Colonic mucosa (tissue), 4 donors: ENCODE measurements at places on chromosomes 13 and 19. TPM values are rescaled to one million over a fixed set of nuclear protein-coding genes. Genes with fewer than 3 reads are reported as not detected.

Gene AKAP8
- total RNA-seq: 55.2 TPM

DNA sequence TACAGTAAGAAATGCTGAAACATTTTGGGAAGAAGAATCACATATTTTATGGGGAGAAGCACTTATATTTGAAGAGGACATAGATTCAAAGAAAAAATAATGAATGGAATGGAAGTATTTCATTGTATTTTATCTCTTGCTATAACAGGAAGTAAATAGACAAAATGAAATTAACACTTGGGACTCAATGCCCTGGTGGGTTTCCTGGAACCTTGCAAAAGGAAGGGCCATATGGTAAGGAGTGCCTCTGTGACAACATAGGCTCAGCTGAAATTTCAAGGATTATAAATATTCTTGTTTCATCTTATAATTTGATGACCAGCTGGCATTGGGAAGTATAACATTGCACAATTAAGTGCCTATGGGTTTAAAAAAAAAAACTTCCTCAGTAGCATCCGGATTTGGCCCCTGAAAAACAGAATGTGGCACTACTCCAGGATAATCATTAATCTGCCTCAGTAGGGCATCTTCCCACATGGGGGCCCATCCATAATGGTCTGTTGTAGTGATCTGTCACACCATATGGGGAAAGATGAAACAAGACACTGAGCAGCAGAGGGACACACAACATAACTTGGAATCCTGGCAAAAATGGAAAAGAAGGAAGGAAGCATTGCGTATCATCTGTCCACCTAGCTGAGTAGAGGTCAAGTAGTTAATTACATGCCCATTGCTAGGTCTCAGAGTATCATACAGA, 321.6 kb downstream of the NDFIP2 start:
- no peaks in the 10 kb centered on the region for H3K36me3 ChIP-seq
- no peak overlapping the region for H3K27ac ChIP-seq
- no peaks in the 10 kb centered on the region for H3K27me3 ChIP-seq
- no peaks in the 10 kb centered on the region for H3K4me1 ChIP-seq
- no peak overlapping the region for H3K4me3 ChIP-seq
- no peak for DNase-seq

- peak within 1 kb of the TSS; percentile 64 for H3K4me3 ChIP-seq
- H3K27me3 ChIP-seq: no peaks in the 10 kb centered on the region
- peaks cover 12% of the 10 kb centered on the region for H3K4me1 ChIP-seq
- H3K36me3 ChIP-seq: no peaks in the 10 kb centered on the region
Measured at GRCh38 chr13:42991898-42992763, at the start of gene EPSTI1. Gene EPSTI1, minus strand, starts transcription at chr13:42992241. Its CDS starts 76 bp downstream, at chr13:42992165.

- H3K4me1 ChIP-seq: no peaks in the 10 kb centered on the region
- no peaks in the 10 kb centered on the region for H3K27me3 ChIP-seq
- H3K36me3 ChIP-seq: no peaks in the 10 kb centered on the region
- H3K27ac ChIP-seq: no peak overlapping the region
Measured at GRCh38 chr13:26247608-26248007, 6.3 kb upstream of the CDK8 start.

DNA sequence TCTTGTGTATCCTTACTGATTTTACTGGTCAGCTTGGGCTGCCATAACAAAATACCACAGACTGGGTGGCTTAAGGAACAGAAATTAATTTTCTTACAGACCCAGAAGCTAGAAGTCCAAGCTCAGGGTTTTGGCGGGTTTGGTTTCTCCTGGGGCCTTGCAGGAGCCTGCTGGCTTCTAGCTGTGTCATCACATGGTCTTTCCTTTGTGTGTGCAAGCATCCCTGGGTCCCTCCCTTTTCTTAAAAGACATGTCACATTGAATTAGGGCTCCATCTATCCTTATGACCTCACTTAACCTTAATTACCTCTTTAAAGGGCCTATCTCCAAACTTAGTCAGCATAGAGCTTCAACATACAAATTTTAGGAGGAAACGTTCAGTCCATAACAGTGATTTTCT, 23.4 kb downstream of the UBAC2 start:
- no peaks in the 10 kb centered on the region for H3K27me3 ChIP-seq
- H3K36me3 ChIP-seq: no peaks in the 10 kb centered on the region
- DNase-seq: no peak
- no peak overlapping the region for H3K4me3 ChIP-seq
- no peaks in the 10 kb centered on the region for H3K4me1 ChIP-seq

Gene NLRP5
- total RNA-seq: not detected

DNA sequence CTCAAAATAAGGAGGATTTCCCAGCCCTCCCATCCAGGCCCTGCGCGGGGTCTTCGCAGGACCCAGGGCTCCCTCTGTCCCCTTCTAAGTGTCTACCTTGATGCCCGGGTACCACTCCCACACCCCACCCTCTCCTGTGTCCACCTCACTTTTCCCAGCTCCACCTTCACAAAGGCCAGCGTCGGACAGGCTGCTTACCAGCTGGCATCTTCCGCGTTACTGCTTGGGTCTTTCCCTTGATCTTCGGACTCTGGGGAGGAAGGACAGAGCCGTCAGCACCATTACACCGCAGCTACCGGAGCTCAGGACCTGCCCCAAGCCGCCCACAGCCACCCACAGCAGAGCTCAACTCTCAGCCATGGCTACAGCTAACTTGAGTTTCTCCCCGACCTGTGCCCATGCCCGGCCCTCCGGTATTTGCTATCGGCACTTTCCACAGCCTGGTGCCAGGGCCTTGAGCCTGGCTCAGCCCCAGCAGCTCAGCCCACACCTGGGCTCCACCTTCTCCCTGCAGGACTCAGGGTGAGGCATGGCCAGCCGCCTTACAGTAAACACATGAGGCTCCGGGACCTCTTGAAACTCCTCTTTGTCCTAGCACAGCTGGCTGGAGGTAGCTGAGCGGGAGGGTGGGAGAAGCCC, 3.8 kb downstream of the C13orf46 start:
- H3K27ac ChIP-seq: peak overlapping the region; percentile 63
- H3K36me3 ChIP-seq: no peaks in the 10 kb centered on the region
- H3K4me3 ChIP-seq: peak overlapping the region; percentile 5
- no peaks in the 10 kb centered on the region for H3K27me3 ChIP-seq
- peak; percentile 70 for DNase-seq

DNA sequence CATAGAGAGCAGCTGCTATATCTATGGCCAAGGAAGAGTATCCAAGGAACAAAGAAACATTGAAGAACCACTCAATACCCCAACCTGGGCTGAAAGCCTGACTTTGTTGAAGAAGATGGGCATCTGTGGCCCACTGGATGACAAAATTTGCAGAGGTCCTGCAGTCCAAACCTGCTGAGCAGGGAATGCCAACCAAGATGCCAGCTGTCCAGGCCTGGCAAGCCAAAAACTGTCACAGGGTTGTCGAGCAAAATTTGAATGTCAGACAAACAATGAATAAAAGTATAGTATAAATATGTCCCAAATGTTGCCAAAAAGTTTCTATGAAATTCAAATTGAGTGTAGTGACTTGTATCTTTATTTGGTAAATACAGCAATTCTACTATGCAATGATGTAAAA, 1040.2 kb downstream of the PCDH9 start:
- H3K4me3 ChIP-seq: no peak overlapping the region
- DNase-seq: no peak
- H3K27me3 ChIP-seq: no peaks in the 10 kb centered on the region
- H3K4me1 ChIP-seq: no peaks in the 10 kb centered on the region
- no peaks in the 10 kb centered on the region for H3K36me3 ChIP-seq

GRCh38 chr13:42899266-42899665, 92.8 kb downstream of the EPSTI1 start:
- DNase-seq: no peak
- no peak overlapping the region for H3K27ac ChIP-seq
- H3K36me3 ChIP-seq: no peaks in the 10 kb centered on the region
- no peaks in the 10 kb centered on the region for H3K27me3 ChIP-seq
- H3K4me3 ChIP-seq: no peak overlapping the region

Gene ZNF665
- total RNA-seq: 2.2 TPM

- H3K27ac ChIP-seq: no peak overlapping the region
- H3K4me1 ChIP-seq: no peaks in the 10 kb centered on the region
- no peaks in the 10 kb centered on the region for H3K27me3 ChIP-seq
- DNase-seq: no peak
Measured at GRCh38 chr13:35598233-35598632, 121.7 kb upstream of the MAB21L1 start.

Gene NLRP4
- total RNA-seq: not detected

DNA sequence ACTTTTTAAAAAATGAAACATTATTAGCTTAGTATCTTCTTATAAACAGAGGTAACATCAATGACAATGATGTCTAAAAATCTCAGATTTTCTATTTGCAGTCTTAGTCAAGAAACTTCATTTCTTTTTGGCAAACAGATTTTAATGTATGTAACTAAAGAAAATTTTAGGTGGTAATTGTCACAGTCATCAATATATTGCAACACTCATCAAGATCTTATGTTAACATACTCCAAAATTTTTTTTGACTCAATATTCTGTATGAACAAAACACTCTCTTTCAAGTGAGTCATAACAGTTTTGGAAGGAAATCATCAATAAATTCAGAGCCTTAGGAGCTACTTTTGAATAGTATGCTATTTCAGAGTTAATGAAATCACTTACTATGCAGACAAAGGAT, 1507.6 kb downstream of the SLITRK1 start:
- H3K36me3 ChIP-seq: no peaks in the 10 kb centered on the region
- H3K4me1 ChIP-seq: no peaks in the 10 kb centered on the region
- H3K27ac ChIP-seq: no peak overlapping the region
- no peak overlapping the region for H3K4me3 ChIP-seq
- no peak for DNase-seq
- no peaks in the 10 kb centered on the region for H3K27me3 ChIP-seq

Gene CLPTM1
- 165 TPM for total RNA-seq

DNA sequence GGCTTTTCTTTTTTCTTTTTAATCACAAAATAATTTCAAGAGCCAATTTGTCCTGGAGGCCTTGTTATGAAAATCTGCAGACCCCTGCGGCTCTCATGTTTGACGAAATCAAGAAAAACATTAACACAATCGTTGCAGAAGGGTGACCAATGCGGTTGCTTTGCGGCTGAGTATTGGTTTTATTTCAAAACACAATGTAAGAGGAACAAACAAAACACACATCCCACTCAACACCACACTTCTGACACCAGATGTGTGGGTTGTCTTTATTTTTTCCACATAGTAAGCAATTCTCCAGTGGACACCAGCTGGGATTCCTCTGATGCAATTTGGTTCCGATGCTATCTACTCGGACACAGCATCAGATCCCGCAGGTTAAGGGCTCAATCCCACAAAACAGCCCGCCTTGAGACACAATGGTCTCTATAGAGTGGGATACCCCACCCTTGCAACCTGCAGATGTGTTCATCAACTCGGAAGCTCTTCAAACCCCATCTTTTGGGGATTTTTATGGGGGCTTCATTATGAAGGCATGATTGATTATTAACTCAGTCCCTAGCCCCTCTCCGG, 21.9 kb upstream of the CCDC124 start:
- no peak overlapping the region for H3K4me3 ChIP-seq
- H3K27ac ChIP-seq: no peak overlapping the region
- no peak for DNase-seq
- no peaks in the 10 kb centered on the region for H3K36me3 ChIP-seq
- no peaks in the 10 kb centered on the region for H3K4me1 ChIP-seq

- H3K27me3 ChIP-seq: no peaks in the 10 kb centered on the region
- DNase-seq: no peak
- H3K27ac ChIP-seq: no peak overlapping the region
- no peak overlapping the region for H3K4me3 ChIP-seq
- H3K36me3 ChIP-seq: no peaks in the 10 kb centered on the region
Measured at GRCh38 chr13:45921162-45921736, 69.7 kb upstream of the SIAH3 start.

DNA sequence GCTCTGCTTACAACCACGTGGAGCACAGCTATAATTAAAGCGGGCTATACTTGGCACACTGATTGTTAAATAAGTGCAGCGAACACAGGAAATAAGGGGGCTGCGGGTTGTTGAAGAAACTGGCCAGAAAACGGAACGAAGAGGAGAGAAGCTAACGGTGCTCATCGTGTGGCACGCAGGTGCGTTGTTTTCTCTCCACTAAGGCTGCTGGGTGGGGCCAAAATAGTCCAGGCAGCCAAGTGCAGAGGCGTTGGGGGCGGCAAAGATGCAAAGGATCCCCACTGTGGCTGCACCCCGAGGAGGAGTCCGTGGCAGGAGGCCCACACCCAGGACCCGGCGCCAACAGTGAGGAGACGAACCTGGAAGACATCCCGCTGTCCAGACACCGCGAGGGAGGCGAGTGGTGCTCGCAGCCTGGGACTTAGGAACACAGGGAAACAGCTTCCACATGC, 8.1 kb upstream of the ARL11 start:
- no peaks in the 10 kb centered on the region for H3K36me3 ChIP-seq
- no peaks in the 10 kb centered on the region for H3K4me1 ChIP-seq
- no peak for DNase-seq
- no peaks in the 10 kb centered on the region for H3K27me3 ChIP-seq
